ENCODE measurements at places on chromosomes 13 and 19.

- no peak for DNase-seq
- H3K27me3 ChIP-seq: no peaks in the 10 kb centered on the region
These were observed 14.6 kb downstream of the AP3D1 start for GRCh38 chr19:2136796-2137195.

DNA sequence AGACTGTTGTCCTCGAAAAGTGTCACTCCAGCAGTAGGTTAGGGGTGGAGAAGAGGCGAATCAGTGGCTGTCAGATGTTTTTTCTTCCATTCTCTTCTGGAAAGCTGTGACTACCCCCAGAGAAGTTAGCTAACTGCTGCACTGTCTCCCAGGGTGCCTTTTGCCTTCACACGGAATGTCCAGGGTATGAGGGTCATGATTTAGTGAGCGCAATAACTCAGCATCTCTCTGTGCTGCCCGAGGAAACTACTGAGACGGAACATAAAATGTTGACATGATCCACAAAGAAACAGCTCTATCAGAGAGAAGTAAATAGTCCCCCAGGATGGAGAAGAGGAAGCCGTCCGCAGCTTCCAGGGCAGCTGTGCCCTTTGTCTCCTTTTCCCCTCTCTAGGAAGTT is 254.0 kb upstream of the ARGLU1 start:
- DNase-seq: no peak
- no peak overlapping the region for H3K27ac ChIP-seq
- no peaks in the 10 kb centered on the region for H3K36me3 ChIP-seq
- H3K4me3 ChIP-seq: no peak overlapping the region

- H3K4me3 ChIP-seq: no peak overlapping the region
- H3K27ac ChIP-seq: no peak overlapping the region
- no peak for DNase-seq
These were observed 21.7 kb upstream of the KATNAL1 start for GRCh38 chr13:30329009-30329585.

DNA sequence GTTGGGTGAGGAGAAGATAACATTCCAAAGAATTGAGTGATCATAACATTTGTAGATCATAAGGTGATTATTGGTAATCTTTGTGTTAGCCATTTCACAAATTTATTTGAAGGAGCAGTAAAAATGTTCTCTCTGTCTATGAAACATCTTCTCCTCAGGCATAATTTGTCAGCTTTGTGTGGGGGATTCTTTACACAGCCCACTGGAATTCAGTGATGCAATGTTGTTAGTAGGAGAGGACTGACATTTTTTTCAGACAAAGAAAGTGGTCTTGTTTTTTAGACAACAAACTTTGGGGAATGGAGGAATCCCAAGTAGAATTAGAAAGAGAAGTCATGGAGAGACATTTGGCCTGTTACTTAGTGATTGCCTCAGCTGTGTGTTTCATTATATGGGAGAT is 100.3 kb downstream of the ITGBL1 start:
- no peaks in the 10 kb centered on the region for H3K36me3 ChIP-seq
- H3K27ac ChIP-seq: no peak overlapping the region
- H3K4me1 ChIP-seq: no peaks in the 10 kb centered on the region
- no peaks in the 10 kb centered on the region for H3K27me3 ChIP-seq

DNA sequence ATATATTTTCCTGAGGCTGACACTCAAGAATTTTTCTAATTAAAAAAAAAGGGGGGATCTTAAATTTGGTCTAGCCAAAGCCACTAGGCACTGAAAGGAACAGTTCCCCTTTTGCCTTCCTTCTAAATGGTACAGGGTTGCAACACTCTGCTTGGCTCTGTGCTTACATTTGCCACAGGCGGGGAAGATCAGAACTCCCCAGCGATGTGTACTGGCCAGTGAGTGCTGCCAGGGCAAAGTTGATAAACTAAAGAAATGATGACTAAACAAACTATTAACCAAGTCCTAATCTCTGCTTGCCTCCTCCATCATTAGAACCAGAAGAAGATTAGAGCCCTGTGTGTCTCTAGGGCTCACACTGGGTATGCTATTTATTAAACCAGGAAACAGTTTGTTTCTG is 75.3 kb upstream of the SCEL start:
- DNase-seq: no peak
- no peak overlapping the region for H3K27ac ChIP-seq
- no peaks in the 10 kb centered on the region for H3K4me1 ChIP-seq
- peaks cover 6% of the 10 kb centered on the region for H3K27me3 ChIP-seq
- H3K4me3 ChIP-seq: no peak overlapping the region

DNA sequence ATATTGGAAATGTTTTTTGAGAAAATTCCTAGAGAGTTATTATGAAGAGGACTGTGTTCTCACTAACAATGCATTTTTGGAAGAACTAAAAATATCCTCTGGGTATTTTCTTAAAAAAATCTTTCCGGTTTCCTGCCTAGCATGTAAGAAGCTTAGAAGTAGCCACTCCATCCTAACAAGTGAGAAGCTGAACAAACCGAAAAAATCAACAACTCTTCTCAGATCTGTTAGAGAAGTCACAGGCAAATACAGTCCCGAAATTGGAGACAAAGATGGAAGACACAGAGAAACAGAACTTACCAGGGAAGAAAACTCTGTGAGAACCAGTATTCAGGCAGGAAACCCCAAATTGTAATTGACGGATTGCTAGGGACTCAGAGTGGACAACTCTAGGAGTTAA is 173.0 kb downstream of the KLF12 start:
- H3K4me3 ChIP-seq: no peak overlapping the region
- H3K4me1 ChIP-seq: no peaks in the 10 kb centered on the region
- H3K27ac ChIP-seq: no peak overlapping the region
- H3K36me3 ChIP-seq: no peaks in the 10 kb centered on the region
- H3K27me3 ChIP-seq: no peaks in the 10 kb centered on the region

All from Panc1 (cell line).